Activated naive CD4-positive, alpha-beta T cell treated with anti-CD3 and anti-CD28 coated beads, Interleukin-2, amount 50 U/mL, for 16 hours (primary cell): ENCODE measurements at places on chromosomes 3 and 15.

DNA sequence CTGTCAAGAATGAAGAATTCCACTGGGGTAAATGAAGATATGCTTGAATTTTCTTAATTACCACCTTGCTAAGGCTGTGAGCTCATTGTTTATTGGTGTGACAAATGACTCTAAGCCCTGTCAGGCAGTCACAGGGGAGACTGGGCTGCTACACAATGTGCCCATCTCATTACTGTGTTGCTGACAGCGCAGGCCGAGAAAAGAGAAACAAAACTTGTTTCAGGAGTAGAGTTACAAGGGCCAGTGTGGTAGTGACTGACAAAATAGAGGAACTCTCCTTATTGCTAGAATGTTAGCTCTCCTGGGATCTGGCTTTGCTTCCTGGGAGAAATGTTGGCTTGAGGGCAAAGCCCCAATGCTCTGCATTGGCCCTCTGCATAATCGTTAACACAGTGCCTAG, 130.4 kb upstream of the CRBN start:
- no peak for DNase-seq

GRCh38 chr15:92196342-92196741, 197.3 kb upstream of the ST8SIA2 start:
- DNase-seq = no peak

DNA sequence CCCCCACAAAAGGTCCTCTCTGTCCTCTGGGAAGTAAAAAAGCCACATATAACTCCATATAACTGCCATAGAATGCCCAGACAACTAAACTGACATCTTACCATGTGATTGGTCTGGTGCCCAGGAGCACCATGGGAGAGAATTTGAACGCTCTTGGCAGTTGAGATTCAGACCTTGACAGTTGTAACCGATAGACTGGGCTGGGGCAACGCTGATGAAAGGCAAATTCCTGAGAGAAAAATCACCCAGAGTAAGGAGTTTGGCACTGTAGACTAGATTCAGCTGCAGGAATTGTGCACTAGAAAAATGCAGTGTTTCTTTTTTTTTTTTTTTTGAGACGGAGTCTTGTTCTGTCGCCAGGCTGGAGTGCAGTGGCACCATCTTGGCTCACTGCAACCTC, 240.5 kb downstream of the SOX2 start:
- no peak for DNase-seq

DNA sequence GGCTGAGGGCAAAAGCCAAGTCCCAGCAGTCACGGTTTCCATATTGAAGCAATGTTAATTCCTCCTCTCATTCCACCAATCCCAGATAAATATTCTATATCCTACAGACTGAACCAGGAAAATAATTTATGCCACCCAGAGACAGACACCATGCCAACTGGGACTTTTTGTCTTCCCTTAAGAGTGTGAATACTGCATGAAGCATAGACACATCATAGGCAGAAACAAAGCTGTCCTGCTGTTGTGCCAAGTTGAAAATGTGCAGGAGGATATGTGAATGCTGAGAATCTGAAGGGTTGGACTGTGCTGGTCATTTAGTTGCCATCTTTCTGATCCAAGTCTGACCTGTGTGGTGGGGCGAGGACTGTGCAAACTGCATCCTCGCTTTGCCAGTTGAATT, 37.7 kb downstream of the RFTN1 start:
- DNase-seq = no peak

DNA sequence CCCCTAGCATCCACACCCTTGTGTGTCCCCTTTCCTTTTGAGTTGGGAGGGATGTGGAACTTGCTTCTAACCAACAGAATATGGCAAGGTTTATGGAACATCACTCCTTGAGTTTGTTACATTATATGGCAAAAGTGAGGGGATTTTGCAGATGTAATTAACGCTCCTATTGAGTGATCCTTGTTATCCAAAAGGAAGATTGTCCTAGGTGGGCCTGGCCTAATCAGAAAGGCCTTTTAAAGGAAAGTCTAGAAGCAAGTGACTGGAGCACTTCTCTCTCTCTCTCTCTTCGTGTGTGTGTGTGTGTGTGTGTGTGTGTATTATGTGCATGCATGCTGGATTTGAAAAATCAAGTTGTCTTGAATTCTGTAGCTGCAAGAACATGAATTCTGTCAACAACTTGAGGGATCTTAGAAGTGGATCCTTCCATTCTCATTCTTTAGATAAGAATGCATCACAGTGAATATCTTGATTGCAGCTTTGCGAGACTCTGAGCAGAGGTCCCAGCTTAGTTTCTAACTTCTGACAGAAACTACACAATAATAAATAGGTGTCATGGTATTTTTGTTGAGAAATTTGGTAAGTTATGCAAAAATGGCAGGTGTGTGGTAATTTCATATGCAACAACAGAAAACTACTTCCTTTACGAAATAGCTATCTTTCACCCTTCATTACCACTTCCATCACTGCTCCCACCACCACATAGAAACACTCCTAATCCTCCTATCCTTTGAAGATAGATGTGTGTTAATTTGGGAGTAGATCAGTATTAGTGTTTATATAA, 360.9 kb upstream of the CBLB start:
- no peak for DNase-seq

- DNase-seq = no peak
Observed at GRCh38 chr15:66390678-66391077, 4.0 kb downstream of the MAP2K1 start.

GRCh38 chr15:68699124-68699880, 120.5 kb downstream of the CORO2B start:
- no peak for DNase-seq

- no peak for DNase-seq
Observed at GRCh38 chr3:30597131-30597768, 9.2 kb upstream of the TGFBR2 start.

GRCh38 chr3:69389520-69390248, 3.8 kb upstream of the FRMD4B start:
- DNase-seq = no peak

DNA sequence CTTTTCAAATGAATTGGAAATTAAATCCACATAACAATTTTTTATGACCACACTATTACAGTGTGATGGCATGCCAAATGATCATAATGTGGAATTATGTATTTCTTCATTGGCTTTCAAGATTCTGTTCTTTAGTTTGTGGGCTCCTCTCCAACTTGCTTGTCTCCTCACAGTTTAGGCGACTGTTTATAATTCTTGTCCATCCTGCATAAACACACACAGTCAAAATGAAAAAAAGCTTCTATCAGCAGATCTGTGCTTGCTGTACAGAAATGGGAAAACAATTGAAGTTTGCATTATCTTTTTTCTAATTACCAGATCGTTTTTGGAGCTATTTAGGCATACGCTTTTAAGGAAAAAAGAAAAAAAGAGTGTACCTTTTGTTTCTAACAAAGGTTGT, 37.0 kb downstream of the OPA1 start:
- DNase-seq = no peak

DNA sequence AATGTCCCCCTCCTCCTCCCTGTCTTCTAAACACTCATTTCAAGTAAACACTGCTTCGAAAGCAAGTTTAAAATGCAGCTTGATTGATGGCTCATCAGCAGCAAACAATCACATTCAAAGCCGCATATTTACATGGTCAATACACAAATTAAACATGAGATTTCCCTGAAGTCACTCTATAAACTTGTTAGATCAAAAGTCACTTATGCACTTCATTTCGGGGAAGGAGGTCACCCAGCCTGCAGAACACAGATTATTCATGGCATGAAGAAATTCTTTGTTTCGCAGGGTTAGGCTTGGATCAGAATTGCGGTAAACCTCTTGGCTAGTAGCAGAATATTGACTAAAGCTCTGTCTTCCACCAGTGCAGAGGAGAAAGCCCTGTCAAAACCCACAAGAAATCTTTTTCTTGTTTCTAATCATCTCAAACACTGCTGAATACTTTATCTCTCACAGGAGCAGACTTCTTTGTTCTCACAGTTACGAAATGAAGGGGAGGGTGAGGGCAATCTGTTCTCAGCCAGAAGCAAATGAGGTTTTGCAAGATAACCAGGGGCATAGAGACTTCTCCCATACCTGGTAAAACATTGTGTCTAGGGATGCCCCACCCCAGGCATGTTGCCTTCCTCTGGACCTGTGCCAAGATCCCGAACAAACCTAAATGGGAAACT, 133.3 kb upstream of the CHL1 start:
- DNase-seq = no peak
